Naive thymus-derived CD8-positive, alpha-beta T cell (primary cell): ENCODE measurements at places on chromosomes 6 and 20.

DNA sequence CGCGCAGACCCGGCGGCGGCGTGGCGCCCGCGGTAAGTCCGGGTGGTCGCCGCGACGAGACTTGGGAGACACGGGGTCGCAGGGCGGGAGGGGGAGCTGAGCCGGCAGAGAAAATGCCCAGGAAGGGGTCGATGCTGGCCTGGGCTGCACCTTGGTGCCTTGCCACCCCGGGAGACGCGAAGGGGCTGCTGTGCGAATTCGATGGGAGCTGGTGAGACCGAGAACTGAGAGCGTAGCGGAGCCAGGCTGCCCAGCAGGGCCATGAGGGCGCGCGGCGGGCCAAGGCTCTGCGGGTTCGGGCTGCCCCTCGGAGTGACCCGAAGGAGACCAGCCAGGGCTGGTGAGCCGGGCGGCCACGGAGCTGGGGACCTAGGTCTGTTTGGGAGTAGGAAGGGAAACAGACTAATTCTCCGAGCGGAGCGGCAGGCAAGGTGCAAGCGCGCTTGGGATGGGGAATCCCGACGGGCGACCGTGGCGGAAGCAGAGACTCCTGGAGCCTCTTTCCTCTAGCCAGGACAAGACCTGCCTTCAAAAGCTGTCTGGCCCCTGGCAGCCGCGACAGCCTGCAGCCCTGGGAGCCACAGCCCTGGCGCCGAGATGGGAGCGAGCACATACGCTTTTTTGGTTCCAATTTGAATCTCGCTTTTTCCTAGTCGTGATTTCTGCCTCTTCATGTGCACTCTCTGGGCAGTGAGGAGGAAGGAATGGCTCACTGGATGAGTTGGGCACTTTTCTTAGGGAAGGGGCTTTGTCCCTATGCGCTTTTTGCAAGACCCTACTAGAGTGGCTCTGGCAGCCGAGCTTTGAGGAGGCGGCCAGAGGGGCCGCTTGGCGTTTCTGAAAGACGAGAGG lies 691 bp downstream of the SYNDIG1 start:
- DNase-seq = no peak

DNA sequence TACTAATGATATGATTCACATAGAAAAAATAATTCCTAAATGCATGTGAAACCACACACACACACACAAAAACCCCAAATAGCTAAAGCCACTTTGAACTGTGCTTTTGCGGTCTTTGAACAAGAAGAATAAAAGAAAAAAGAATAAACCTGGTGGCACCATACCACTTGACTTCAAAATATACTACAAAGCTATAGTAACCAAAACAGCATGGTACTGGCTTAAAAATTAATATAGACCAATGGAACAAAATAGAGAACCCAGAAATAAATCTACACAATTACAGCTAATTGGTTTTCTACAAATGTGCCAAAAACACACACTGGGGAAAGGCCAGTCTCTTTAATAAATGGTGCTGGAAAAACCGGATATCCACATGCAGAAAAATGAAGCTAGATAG lies 13.4 kb downstream of the OR2B6 start:
- DNase-seq = no peak

DNA sequence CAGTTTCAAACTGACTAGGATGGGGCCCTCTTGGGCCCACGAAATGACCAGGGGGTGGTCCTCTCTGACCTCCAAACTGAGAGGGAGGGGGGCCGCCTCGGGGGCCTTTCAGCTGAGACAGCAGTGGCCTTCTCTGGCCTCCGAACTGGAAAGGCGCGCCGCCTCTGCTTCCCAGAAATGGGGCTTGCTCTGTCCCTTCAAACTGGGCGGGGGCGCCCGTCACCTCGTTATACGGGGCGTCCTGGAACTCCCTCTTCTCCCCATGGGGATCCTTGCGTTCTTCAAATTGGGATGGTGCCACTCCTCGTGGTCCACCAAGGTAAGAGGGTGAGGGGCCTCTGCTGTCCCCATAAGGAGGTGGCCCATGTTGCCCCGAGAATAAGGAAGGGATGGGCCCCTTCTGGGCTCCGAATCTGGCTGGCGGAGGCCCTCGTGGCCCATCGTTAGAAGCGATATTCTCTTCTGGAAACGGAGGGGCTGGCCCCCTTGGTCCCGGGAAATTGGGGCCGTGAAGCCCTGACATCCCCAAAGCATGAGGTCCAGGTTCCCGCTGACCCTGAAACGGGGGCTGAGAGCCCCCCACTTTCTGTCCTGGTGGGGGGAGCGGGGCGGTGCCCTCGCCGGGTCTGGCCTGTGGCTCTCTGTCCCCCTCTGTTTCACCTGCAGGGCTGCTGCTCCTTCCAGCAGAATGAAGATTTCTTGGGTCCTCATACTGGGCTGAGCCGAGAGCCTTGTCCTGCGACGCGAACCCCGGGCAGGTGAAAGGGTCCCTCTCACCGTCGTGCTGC lies 18.7 kb upstream of the TCFL5 start:
- DNase-seq = no peak

DNA sequence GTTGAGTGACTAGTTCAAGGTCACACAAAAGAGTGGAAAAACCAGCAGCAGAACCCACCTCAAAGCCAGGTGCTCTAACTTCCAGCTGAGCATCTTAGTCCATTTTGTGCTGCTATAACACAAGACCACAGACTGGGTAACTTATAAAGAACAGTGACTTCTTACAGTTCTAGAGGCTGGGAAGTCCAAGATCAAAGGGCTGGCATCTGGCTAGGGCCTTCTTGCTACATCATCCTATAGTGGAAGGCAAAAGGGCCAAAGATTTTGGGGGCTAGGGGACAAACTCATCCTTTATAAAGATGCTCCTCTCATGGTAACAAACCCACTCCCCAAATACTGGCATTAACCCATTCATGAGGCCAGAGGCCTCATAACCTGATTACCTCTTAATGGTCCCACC lies 9.7 kb downstream of the FITM2 start:
- DNase-seq = no peak

DNA sequence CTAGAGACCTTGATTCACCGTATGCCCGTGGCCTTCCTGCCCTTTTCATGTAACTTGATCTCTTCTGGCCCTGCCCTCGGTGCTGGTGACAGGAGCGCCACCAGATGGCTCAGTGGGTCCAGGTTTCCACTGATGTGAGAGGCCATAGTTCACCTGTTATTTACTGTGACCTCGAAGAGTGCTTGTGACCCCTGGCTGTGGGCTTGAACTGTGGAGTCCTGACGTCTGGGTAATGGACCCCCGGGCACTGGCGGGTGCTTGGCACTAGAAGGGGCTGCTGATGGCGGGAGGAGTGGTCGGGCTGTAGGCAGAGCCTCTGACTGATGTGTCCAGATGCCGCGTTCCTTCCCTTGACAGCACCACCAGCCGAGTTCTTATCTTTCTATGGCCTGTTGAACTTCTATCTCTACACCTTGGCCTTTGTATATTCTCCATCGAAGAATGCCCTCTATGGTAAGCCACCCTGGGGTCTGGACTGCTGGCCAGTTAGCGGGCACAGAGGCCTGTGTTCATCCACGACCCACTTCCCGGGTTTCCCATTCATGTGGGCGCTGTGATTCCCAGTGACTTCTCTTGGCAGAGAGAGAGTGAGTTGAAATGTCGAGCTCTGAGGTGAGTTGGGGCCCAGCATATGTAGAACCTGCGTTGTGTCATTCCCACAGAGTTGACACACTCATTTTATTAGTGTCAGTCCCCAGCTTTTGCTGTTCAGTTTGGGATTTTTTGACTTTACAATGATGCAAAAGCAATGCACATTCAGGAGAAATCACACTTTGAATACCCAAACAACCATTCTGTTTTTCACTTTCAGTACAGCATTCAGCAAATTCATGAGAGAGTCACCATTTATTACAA lies 14.9 kb downstream of the DYNLT1 start:
- peak; percentile 17 for DNase-seq

GRCh38 chr6:150420926-150421325 lies 52.1 kb downstream of the IYD start:
- DNase-seq = no peak

GRCh38 chr6:49541936-49542335 lies 8.5 kb upstream of the C6orf141 start:
- DNase-seq = no peak

GRCh38 chr20:19802492-19803158 lies 44.6 kb downstream of the RIN2 start:
- DNase-seq = no peak

DNA sequence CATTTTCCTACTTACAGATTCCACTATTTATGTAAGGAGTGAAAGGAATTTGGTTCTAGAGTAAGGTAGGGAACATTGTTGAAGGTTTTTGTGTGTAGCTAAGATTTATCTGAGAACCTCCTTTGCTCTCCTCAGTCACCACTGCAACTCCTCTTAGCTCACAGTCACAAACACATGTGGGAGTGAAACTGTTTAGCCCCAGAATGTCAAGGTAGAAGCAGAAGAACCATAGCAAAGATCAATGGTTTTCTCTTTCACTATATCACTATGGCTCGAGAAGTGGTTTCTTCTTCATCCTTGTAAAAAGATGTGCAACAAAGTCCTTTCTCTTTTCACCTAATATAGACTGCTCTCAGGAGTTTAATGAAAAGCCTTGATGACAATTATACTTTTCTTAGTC lies 6.5 kb upstream of the DEFB112 start:
- DNase-seq = no peak

- DNase-seq = no peak
These were observed 91.8 kb upstream of the TNFAIP3 start for GRCh38 chr6:137775227-137775626.

DNA sequence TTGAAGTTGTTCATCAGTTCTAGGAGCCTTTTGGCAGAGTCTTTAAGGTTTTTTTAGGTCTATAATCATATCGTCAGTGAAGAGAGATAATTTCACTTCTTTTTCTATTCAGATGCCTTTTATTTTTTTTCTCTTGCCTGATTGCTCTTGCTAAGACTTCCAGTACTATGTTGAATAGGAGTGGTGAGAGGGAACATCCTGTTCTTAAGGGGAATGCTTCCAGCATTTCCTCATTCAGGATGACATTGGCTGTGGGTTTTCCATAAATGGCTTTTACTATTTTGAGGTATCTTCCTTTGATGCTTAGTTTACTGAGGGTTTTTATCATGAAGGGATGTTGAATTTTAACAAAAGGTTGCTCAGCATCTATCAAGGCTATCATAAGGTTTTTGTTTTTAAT lies 109.5 kb downstream of the CLVS2 start:
- no peak for DNase-seq

- no peak for DNase-seq
These were observed 7.5 kb upstream of the BFSP1 start for GRCh38 chr20:17538517-17539170.

DNA sequence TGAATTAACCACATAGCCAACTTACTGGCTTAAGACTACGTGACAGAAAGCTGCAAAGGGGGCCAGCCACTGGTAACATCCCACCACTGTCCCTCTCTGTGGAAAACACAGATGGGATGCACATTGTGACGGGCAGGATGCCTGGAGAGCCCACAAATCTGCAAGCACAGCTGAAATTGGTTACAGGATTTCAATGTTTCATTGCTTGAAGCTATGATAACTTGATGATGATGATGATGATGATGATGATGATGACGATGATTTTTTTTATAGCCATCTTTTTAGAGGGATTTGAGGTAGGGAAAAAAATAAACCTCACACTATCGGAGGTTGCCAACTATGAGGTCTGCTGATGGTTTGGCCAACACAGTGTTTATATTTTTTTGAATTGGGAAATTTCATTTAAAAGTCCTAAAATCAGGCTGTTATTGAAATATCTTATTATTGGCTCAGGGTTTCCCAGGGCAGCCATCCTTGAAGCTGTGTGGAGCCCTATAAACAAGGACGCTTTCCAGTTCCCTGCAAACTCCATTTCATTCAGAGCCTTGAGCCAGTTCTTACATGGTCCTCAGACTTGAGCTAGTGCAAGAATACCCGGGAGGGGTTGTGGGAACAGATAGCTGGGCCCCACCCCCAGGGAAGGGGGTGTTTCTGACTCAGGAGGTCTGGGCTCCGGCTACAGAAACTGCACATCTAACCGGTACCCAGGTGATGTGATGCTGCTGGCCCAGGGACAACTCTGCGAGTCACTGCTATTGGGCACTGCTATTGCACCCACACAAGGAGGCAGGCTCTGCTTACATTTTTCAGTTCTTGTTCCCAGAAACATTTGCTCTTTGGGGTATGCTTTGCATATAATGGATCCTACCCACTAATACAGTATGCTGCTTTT lies 27.1 kb downstream of the BCAS1 start:
- no peak for DNase-seq

DNA sequence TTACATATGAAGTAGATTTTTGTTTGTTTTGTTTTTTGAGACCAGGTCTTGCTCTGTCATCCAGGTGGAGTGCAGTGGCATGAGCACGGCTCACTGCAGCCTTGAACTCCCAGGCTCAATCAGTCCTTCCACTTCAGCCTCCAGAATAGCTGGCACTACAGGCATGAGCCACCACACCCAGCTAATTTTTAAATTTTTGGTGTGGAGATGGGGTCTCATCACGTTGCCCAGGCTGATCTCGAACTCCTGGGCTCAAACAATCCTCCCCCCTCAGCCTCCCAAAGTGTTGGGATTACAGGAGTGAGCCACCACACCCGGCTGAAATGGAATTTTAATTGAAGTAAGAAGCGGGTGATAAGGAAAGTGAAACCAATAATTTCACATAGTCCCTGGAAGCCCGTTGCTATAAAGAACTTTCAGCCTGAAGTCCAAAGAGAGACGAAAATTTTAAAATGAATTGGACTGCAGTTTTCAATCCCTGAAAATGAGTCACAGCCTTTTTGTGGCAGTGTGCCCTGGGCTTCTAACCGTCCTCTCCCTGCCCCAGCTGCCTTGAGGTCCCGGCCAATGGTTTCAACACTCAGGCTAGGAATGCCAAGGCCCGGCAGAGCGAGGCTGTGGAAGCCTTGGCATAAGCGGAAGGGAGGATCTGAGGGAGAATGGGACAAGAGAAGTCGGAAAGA lies 757 bp downstream of the RAET1E start:
- DNase-seq = no peak

DNA sequence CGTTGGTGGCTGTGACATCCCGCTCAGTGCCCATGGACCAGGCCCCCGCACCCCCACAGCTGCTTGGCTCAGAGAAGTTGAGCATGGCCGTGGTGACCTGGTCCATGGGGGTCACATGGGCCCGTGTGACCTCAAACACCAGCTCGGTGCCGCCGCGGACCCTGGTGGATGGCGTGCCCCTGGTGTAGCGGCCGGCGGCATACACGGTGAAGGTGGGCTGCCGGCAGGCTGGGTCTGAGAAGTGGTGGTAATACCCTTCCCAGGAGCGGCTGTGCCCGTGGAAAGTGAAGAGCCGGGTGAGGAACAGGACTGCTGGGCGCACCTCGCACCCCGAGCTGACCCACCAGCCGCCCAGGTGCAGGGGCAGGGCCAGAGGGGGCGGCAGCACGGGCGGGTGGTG lies 54.1 kb downstream of the APCDD1L start:
- DNase-seq = no peak

GRCh38 chr20:61494763-61495575 lies 242.9 kb downstream of the CDH4 start:
- no peak for DNase-seq
